ENCODE measurements at places on chromosomes 2 and 18.

DNA sequence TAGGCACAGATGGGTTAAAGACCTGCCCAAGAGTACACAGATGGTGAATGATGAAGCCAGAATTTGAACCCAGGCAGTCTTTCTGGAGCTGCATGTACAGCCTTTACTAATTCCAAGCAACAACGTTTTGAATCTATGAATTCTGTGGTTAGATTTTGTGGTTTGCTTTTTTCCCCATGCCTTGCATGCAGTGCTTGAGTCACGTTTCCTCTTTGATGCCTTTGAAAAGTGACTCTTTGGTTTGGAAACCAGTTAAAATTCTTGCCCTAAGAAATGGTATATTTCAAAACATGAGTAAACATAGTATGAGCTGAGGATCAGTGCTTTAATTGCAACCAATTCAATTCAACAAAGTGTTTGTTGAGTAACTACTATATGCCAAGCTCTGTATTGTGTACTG is 48.2 kb upstream of the PPM1B start:
- no peak for DNase-seq

DNA sequence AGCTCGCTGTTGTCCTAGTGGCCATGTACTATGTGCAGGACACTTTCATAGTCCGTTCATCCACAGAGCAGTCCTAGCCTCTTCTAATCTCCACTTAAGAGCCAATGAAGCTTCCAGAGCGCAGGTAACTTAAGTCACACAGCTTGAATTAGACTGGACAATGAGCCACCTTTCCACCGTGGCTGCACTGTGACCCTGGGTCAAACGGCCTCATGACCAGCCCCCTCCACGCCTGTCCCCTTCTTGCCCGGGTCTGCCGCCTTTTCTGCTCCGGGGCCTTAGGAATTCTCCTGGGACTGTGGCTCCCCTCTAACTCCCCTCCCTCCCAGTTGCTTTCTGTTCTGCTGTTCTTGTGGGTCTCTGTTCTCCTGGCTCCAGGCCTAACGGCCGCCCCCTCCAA is 8.4 kb upstream of the PRKCE start:
- DNase-seq: no peak

DNA sequence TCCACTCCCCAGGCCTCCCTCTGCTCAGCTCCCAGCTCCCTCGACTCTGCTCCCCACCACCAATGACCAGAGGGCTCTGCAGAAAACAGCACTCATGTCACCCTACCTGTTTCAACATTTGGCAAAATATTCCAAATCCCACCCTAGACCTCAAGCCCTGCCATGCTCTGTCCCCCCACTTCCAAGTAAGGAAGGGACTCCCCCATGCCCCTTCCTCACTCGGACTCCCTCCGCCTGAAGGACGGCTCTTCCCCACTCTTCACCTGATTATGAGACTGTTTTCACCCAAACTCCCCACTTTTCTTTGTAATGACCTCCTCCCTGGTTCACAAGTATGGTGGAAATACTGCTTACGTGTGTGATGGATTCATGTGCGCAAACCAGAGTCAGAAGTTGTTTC is 208.4 kb downstream of the MGAT5 start:
- DNase-seq: no peak

GRCh38 chr2:64251497-64252250 is 107.5 kb upstream of the PELI1 start:
- DNase-seq: no peak

- DNase-seq: no peak
These were observed 205.6 kb downstream of the RTP5 start for GRCh38 chr2:242075168-242075567.

- DNase-seq: no peak
These were observed 113.4 kb downstream of the MC4R start for GRCh38 chr18:60259052-60259681.

All from liver (tissue), 10 donors.